ENCODE measurements at places on chromosomes 16 and 17. TPM values are rescaled to one million over a fixed set of nuclear protein-coding genes. Genes with fewer than 3 reads are reported as not detected.

- DNase-seq: no peak
Observed at GRCh38 chr17:38507436-38507835, 79.2 kb downstream of the ARHGAP23 start.

- no peak for DNase-seq
Observed at GRCh38 chr17:35259001-35259400, 16.1 kb downstream of the SLFN5 start.

- DNase-seq: no peak
Observed at GRCh38 chr17:19753051-19753509, 5.0 kb upstream of the ALDH3A1 start.

- DNase-seq: no peak
Observed at GRCh38 chr17:37309051-37309450, 66.7 kb upstream of the C17orf78 start.

- no peak for DNase-seq
Observed at GRCh38 chr17:32840241-32840640, 36.7 kb downstream of the MYO1D start.

GRCh38 chr16:46884513-46885293 lies 541 bp downstream of the GPT2 start:
- DNase-seq: no peak

GRCh38 chr17:49703557-49704277 lies 4.0 kb downstream of the SLC35B1 start:
- DNase-seq: no peak

- no peak for DNase-seq
Observed at GRCh38 chr17:82232876-82233785, 4.3 kb downstream of the SLC16A3 start.

GRCh38 chr16:55588799-55589198 lies 22.3 kb downstream of the CAPNS2 start:
- DNase-seq: no peak

DNA sequence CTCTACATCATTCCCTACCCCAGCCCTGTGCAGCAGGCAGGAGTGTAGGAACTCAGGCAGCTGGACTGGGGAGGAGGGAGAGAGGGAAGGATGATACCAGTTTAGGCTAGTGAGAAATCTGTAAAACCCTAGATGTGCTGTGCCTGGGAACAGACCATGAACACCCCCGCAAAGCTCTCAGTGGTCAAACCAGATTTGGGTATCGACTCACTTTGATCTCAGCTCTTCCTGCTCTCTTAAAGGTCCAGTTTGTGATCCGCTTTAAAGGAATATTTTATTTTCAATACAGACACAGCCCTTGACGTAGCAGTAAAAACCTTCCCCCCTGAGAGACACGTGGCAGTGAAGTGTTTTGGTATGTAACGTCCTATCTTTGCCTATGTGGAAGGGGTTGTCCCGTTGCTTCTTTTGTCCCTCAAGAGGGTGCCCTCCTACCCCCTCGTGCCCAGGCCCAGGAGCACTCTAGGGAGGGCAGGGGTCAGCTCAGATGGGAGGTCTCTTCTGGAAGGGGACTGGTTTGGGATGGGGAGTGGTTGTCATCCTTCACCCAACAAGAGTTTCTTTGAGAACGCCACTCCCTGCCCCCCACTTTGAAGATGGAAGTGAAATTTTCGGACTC lies 19.3 kb upstream of the TBX2 start:
- no peak for DNase-seq

GRCh38 chr16:50185005-50185505 lies 31.9 kb downstream of the TENT4B start:
- DNase-seq: no peak

- DNase-seq: no peak
Observed at GRCh38 chr17:79813297-79814126, 16.6 kb upstream of the CBX8 start.

DNA sequence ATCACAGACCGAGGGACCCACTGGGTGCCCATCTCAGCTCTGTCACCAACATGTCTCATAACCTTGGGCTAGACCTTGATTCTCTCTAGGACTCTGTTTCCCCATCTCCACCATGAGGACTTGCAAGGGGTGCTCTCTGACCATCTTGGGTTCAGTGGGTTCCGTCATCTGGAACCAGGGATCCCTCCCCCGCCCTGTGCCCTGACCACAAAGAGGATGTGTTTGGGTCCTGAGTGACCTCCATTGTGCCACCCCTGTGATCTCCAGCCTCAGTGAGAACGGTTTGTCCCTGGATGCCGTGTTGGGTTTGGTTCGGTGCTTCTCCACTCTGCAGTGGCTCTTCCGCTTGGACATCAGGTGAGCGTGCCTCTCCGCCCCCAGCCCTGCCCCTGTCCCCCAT lies 49.1 kb upstream of the CPNE2 start:
- DNase-seq: no peak

- DNase-seq: no peak
Observed at GRCh38 chr16:6527646-6528045, 805.0 kb upstream of the RBFOX1 start.

DNA sequence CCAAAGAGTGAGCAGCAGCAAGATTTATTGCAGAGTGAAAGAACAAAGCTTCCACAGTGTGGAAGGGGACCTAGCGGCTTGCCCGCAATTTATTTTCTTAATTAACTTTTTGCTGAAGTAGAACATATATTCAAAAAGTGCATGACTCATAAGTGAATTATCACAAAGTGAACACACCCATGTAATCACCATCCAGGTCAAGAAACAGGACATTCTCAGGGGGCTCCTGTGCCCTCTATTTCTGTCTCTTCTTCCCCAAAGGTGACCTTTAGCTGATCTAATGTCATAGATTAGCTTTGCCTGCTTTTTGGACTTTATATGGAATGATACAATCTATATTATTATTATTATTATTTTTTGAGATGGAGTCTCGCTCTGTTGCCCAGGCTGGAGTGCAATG lies 19.9 kb downstream of the ERAL1 start:
- DNase-seq: no peak

DNA sequence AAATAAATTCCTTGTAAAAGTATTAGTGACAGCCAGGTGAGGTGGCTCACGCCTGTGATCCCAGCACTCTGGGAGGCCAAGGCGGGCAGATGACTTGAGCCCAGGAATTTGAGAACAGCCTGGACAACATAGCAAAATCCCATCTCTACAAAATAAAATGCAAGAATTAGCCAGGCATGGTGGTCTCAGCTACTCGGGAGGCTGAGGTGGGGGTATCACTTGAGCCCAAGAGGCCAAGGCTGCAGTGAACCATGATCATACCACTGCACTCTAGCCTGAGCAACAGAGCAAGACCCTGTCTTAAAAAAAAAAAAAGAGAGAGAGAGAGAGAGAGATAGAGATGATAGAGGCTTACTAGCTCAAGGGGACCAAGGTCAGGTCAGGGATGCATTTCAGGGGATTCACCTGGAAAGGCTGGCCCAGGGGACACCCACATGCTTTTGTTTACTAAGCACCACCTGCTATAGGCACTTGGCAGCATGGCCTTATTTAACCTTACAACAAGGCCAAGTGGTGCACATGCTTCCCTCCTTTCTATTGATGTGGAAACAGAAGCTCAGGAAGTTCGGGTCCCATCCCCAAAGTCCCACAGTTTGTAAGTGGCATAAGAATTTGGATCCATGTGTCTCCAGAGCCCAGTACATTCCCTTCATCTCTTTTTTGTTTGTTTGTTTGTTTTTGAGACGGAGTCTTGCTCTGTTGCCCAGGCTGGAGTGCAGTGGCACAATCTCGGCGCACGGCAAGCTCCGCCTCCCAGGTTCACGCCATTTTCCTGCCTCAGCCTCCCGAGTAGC lies 12.4 kb upstream of the SRCIN1 start:
- no peak for DNase-seq

- DNase-seq: no peak
Observed at GRCh38 chr17:64426596-64426995, 22.3 kb upstream of the MILR1 start.

DNA sequence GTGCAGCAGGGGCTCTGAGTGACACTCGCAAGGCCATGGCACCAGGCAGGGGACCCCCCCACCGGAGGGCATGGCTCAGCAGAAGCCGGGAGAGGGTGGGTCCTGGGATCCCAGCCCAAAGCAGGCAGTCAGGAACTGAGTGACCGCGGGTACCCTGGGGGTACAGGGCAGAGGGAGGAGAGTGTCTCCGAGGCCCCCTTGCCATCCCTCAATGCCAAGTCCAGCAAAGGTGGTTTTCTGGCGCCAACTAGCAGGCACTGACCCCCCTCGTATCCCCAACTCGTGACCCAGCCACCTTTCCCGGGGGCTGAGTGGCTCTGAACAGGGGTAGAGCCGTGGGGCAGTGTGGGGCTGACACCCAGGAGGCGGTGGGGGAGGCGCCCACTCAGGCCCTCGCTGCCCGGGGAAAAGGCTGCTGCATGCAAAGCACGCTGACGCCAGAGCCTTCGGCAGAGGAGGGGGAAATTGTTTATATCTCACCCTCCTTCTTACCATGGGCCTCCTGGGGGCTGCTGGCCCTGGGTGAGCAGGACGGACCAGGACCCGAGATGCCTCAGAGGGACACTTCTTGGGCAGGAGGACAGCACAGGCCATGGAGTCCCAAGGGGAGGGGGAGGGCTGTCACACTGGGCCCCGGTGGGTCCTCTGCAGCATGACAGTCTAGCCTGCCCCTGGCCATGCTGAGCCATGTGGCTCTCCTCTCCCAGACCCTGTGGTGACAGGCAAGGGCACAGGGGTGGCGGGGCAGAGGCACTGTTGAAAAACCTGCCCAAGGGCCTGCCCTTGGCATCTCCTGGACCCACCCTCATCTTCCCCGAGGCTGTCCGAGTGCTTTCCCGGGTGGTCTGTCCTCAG lies 14.6 kb upstream of the ENPP7 start:
- no peak for DNase-seq

- DNase-seq: no peak
Observed at GRCh38 chr16:12358898-12359297, 382.4 kb downstream of the SNX29 start.

- DNase-seq: no peak
Observed at GRCh38 chr17:1312261-1312870, 32.9 kb downstream of the TRARG1 start.

GRCh38 chr16:3129137-3130131 lies 5.4 kb upstream of the ZNF213 start:
- peak; percentile 89 for DNase-seq

Gene SRR
- 14.2 TPM for polyA plus RNA-seq

Gene PRSS53
- 1.8 TPM for polyA plus RNA-seq

Gene ZNF597
- polyA plus RNA-seq: 2.4 TPM

Gene TERB1
- not detected for polyA plus RNA-seq

Gene NKD1
- polyA plus RNA-seq: 12.7 TPM

Gene METTL2A
- 13.5 TPM for polyA plus RNA-seq

Gene CD19
- 0.14 TPM for polyA plus RNA-seq

Measured in muscle of arm (tissue), 14 donors.